ENCODE measurements at places on chromosomes 7 and 10.

DNA sequence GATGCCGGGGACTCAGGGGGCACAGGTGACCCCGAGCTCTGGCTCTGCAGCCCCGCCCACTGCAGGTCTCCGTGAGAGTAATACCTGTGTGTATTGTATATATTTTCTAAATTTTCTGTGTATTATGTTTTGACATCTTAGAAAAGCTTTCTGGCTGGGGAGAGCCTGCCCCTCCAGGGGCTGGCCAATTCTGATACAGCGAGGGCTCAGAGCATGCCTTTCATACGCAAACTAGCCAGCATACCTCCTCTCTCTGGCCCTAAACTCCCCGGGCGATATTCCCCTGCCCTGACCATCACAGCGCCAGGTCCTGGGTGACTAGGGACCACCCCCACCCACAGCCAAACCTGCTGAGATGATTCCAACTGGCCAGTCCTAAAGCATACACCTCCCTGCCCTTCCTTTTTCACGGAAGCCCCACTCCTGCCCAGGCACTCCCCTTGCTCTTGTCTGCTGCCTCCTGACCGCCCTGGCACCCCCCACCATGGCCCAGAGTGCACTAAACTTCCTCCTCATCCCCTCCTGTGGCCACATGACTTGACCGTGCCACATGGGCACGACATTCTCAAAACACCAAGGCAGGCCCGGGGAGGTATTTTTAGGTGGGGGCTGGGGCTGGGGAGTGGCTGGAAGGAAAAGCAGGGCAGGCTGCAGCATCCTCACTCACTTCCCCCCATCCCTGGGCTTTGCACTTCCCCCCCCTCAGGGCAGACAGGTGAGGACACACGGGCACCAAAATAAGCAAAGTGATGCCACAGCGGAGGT lies 61.5 kb downstream of the INSIG1 start:
- H3K36me3 ChIP-seq = no peaks in the 10 kb centered on the region
- no peak overlapping the region for H3K4me3 ChIP-seq
- H3K4me1 ChIP-seq = peaks cover 49% of the 10 kb centered on the region
- H3K27ac ChIP-seq = no peak overlapping the region

DNA sequence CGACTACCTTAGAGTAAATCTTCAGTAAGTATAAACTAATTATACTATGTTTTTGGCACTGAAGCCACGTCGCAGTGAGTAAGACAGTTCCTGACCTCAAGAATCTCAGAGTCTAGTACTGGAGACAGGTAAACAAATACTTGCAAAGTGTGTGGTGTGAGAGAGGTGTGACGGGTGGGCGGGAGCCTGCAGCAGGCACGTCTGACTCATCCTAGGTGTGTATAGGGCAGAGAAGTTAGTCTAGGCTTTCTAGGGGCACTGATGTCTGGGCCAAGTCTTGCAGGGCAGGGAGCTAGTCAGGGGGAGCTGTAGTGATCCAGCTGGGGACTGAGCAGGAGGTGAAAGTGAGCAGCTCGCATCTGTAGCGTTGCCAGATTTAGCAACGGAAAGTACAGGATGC lies 35.9 kb upstream of the SFTPD start:
- H3K4me3 ChIP-seq = no peak overlapping the region
- peaks cover 51% of the 10 kb centered on the region for H3K27me3 ChIP-seq
- H3K27ac ChIP-seq = no peak overlapping the region
- H3K4me1 ChIP-seq = peaks cover 13% of the 10 kb centered on the region

DNA sequence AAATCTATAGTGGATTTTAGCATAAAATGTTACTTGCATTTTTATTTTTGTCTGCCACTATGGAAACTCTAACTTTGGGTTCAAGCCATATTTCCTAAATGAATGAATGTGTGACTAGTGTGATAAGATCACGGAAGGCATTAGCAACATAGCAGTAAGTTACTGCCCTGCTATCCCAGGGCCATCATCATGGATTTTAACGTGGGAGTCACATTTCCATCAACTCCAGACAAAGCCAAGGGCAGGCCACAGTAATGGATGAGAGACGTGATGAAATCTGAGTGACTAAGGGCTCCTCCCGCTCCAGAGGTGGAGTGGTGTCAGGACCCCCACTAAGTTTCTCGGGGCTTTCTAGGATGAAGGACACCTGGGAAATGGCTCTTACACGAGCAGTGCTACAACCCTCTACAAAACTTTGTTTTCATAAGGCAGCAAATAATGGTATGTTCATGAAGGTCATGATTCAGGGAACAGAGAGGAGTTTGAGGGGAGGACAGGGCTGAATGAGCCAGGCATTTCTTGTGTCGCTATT lies 34.3 kb downstream of the C10orf120 start:
- no peaks in the 10 kb centered on the region for H3K4me1 ChIP-seq
- no peaks in the 10 kb centered on the region for H3K36me3 ChIP-seq
- H3K27me3 ChIP-seq = peaks cover 17% of the 10 kb centered on the region
- H3K4me3 ChIP-seq = no peak overlapping the region
- DNase-seq = no peak
- H3K27ac ChIP-seq = no peak overlapping the region

GRCh38 chr7:31020161-31020560 lies 31.9 kb upstream of the ADCYAP1R1 start:
- no peaks in the 10 kb centered on the region for H3K4me1 ChIP-seq
- no peak overlapping the region for H3K27ac ChIP-seq
- peaks cover 12% of the 10 kb centered on the region for H3K27me3 ChIP-seq
- no peak for DNase-seq

- peaks cover 47% of the 10 kb centered on the region for H3K4me1 ChIP-seq
- no peaks in the 10 kb centered on the region for H3K36me3 ChIP-seq
- no peak overlapping the region for H3K27ac ChIP-seq
- H3K27me3 ChIP-seq = peaks cover 66% of the 10 kb centered on the region
Observed at GRCh38 chr7:128165927-128166420, 75.1 kb upstream of the LEP start.

- DNase-seq = no peak
- H3K27me3 ChIP-seq = peaks cover 10% of the 10 kb centered on the region
- no peak overlapping the region for H3K4me3 ChIP-seq
Observed at GRCh38 chr10:123560301-123561140, 105.6 kb upstream of the GPR26 start.

GRCh38 chr7:142803901-142804300 lies 33.1 kb downstream of the PRSS2 start:
- H3K36me3 ChIP-seq = peaks cover 34% of the 10 kb centered on the region
- H3K4me3 ChIP-seq = no peak overlapping the region
- no peaks in the 10 kb centered on the region for H3K27me3 ChIP-seq
- H3K4me1 ChIP-seq = peaks cover 70% of the 10 kb centered on the region
- peak overlapping the region; percentile 94 for H3K27ac ChIP-seq

- no peak overlapping the region for H3K4me3 ChIP-seq
- peaks cover 22% of the 10 kb centered on the region for H3K4me1 ChIP-seq
- DNase-seq = no peak
- no peaks in the 10 kb centered on the region for H3K27me3 ChIP-seq
- H3K27ac ChIP-seq = no peak overlapping the region
Observed at GRCh38 chr10:62736168-62736546, 68.4 kb upstream of the ADO start.

- peaks cover 37% of the 10 kb centered on the region for H3K36me3 ChIP-seq
- H3K27me3 ChIP-seq = no peaks in the 10 kb centered on the region
- peaks cover 12% of the 10 kb centered on the region for H3K4me1 ChIP-seq
- no peak for DNase-seq
Observed at GRCh38 chr7:42922017-42922753, 9.8 kb downstream of the PSMA2 start.

DNA sequence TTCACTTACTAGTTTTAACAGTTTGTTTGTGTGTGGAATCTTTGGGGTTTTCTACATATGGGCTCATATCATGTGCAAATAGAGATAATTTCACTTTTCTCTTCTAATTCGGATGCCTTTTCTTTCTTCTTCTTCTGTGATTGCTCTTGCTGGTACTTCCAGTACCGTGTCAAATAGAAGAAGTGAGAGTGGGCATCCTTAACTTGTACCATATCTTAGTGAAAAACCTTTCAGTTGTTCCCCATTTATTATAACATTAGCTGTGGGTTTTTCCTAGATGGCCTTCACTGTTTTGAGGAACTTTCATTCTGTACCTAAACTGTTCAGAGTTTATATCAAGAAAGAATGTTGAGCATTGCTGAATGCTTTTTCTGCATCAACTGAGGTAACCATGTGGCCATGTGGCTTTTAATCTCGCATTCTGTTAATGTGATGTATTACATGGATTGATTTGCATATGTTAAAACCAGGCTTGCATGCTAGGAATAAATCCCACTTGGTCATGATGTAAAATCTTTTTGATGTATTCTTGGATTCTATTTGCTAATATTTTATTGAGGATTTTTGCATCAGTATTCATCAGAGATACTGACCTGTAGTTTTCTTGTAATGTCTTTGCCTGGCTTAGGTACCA lies 78.7 kb downstream of the FAM107B start:
- H3K4me3 ChIP-seq = no peak overlapping the region
- peaks cover 2% of the 10 kb centered on the region for H3K36me3 ChIP-seq
- peaks cover 19% of the 10 kb centered on the region for H3K4me1 ChIP-seq
- H3K27ac ChIP-seq = no peak overlapping the region

DNA sequence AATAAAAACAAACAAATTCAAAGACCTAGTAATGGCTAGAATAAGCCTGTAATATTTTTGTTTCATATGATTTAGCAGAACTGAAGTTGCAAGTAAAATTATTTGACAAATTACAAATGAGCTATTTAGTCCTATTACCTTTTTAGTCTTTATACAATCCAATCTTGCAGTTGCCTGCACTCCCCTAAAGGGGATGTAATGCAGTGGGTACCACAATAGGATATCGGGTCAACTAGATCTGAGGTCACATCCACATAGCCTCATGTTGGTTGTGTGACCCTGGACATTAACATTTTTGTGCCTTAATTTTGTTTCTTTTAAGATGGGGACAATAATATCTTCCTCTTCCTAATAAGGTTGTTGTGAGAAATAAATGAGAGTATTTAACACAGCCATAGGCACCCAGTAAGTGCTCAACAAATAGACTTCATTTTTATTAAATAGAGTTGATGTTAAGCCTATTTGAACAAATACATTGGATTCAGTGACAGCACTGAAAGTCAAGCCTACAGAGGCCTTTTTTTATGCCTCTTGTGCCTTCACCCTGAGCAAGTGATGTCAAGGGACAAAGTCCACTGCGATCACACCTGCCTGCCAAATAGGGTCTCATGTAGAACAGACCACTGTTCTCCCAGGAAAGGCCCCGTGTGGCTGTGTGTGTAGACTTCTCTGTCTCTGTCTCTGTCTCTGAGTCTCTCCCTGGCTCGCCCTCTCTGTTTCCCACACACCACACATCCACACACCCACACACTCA lies 124.8 kb downstream of the EVX1 start:
- H3K4me1 ChIP-seq = no peaks in the 10 kb centered on the region
- H3K36me3 ChIP-seq = no peaks in the 10 kb centered on the region
- H3K27ac ChIP-seq = no peak overlapping the region
- no peaks in the 10 kb centered on the region for H3K27me3 ChIP-seq
- H3K4me3 ChIP-seq = no peak overlapping the region

DNA sequence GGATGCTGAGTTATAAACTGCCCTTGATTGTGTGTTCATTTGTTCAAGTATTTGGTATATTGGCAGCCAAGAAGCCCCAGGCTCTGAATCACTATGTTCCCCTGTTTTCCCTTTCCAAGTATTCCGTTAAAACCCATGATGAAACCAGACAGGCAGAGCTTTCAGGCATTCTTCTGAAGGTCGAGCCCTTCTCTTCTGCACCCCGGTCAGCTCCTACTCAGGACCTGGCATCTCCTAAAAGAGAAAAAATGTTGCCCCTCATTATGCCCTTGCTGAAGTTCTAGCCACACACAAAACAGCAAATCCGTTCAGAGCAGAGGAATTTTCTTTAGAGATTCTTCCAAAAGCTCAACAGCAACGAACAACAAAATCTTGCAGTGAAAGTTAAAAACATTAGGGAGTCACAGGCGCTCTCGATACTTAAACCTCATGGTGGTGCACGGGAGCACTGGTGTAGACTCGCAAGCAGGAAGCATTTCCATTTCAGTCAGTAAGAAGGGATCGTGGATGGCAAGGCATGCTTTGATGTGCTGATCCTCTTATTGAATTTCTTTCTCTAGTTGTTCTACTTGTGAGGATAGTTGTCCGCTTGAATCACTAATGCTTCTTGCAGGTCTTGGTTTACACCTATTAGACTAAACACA lies 264.9 kb downstream of the SKIDA1 start:
- H3K36me3 ChIP-seq = no peaks in the 10 kb centered on the region
- no peak overlapping the region for H3K4me3 ChIP-seq
- H3K4me1 ChIP-seq = no peaks in the 10 kb centered on the region
- no peaks in the 10 kb centered on the region for H3K27me3 ChIP-seq

DNA sequence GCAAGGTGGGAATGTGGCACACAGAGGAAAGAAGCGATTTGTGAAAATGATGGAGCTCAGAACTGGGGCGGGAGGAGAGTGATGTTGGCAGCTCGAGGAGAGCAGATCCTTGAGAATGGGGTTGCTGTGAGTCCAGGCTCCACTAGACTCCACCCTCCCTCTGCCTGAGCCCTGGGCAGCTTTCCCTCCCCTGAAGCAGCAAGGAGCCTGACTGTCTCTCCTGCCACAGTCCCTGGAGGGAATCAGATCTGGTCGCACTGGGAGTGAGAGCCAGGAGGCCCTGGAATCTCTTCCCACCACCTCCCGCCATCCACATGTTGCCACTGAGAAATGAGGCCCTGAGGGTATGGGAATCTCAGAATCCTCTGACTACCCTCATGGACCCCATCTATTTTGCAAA lies 362.7 kb downstream of the PLXNA4 start:
- no peaks in the 10 kb centered on the region for H3K36me3 ChIP-seq
- H3K27ac ChIP-seq = no peak overlapping the region
- H3K4me1 ChIP-seq = no peaks in the 10 kb centered on the region
- no peak overlapping the region for H3K4me3 ChIP-seq
- H3K27me3 ChIP-seq = no peaks in the 10 kb centered on the region

GRCh38 chr7:15891151-15891881 lies 204.8 kb upstream of the MEOX2 start:
- H3K4me1 ChIP-seq = no peaks in the 10 kb centered on the region
- no peak for DNase-seq
- H3K27ac ChIP-seq = no peak overlapping the region
- no peaks in the 10 kb centered on the region for H3K36me3 ChIP-seq
- H3K27me3 ChIP-seq = no peaks in the 10 kb centered on the region

DNA sequence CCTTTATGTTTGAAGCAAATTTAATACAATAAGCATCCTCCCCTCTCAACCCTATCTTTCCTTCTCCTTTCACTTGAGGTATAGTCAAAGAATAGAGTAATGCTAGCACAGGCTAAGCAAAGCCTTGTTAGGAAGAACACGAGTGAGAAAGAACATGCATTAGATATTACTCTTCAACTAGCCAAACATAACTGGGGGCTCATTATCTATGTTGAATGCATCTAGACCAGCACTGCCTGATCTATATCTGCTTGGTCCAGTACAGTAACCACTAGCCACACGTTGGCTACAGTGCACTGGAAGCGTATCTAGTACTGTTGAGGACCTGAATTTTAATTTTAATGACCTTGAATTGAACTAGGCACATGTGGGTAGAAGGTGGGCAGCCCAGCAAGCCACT lies 21.0 kb downstream of the SFMBT2 start:
- no peak for DNase-seq
- no peaks in the 10 kb centered on the region for H3K27me3 ChIP-seq
- no peak overlapping the region for H3K4me3 ChIP-seq
- H3K4me1 ChIP-seq = peaks cover 45% of the 10 kb centered on the region
- peaks cover 28% of the 10 kb centered on the region for H3K36me3 ChIP-seq

Measured in stimulated activated naive B cell treated with anti-CD40 and anti-IgM and Interleukin-4, amounts not matched to agents 10 μg/mL and 1 μg/mL and 100 μg/mL, for 72 hours (primary cell).